ENCODE measurements at places on chromosomes 3 and 15. TPM values are rescaled to one million over a fixed set of nuclear protein-coding genes. Genes with fewer than 3 reads are reported as not detected.
A peak's percentile ranks its signal among the peaks of the same experiment; 100 is the strongest.

- no peak for DNase-seq
Observed at GRCh38 chr3:25495304-25495703, 67.2 kb downstream of the RARB start.

GRCh38 chr3:8481380-8481779 is 20.2 kb upstream of the LMCD1 start:
- DNase-seq, result no peak

ATP13A5 gene
- not detected for total RNA-seq

GOLGA6A gene
- total RNA-seq, result 0.14 TPM

EXD1 gene
- total RNA-seq, result not detected

GRCh38 chr15:29141308-29142128 is 128.1 kb downstream of the NSMCE3 start:
- no peak for DNase-seq

HTR3E gene
- not detected for total RNA-seq

KBTBD13 gene
- total RNA-seq, result 0.63 TPM

HACD2 gene
- 22.6 TPM for total RNA-seq

GOLGA8T gene
- 11.5 TPM for total RNA-seq

CD96 gene
- total RNA-seq, result 13.7 TPM

DNA sequence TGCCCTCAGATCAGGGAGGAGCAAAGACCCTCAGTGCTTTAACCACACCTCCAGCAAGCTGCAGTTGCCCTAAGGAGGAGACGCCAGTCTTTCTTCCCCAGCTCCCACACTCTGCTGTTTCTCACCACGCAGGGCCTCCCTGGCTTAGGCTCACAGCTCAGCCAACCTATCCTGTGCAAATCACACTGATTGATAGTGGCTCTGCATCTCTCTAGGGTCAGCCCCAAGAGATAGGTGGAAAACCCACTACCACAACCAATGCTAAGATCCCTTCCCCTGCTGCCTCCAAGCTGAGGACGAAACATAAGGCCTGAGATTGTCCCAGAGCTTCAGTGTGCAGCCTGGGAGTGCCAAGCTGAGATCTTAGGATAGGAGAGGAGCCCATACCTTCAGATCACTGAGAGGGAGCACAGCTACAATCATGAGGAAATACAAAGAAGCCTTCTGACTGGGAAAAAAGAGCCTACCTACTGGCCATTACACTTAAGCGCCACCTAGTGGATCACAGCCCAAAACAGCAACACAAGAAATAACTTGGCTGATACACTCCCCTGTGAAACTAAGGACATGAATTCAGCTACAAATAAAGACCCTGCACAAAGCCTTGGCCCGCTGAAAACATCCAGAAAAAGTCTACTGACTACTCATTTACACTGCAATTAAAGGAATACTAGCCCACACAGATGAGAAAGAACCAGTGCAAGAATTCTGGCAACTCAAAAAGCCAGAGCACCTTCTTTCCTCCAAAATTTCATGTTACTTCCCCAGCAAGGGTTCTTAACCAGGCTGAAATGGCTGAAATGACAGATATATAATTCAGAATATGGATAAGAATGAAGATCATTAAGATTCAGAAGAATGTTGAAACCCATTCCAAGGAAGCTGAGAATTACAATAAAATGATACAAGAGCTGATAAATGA is 271.5 kb upstream of the DCBLD2 start:
- DNase-seq, result peak; percentile 23

- no peak for DNase-seq
Observed at GRCh38 chr15:33616475-33616874, 305.7 kb downstream of the RYR3 start.

GRCh38 chr3:189192725-189193124 is 21.0 kb downstream of the TPRG1 start:
- no peak for DNase-seq

DNA sequence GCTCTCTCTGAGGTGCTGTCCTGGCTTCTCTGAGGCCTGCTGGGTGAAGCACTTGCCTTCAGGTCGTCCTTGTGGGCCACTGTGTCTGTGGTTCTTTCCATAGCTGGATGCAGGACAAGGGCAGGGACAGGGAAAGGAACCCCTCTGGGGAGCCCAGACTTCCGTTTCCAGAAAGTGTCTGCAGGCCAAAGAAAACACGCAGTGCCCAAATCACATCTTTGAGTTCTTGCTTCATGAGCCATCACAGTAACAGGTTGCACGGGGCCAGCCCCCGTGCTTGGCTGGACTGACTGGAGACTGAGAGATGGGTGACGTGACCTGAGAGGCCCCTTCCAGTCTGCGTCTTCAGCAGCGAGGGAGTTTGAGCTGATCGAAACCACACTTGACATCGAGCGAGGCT is 115.8 kb downstream of the GABRG3 start:
- no peak for DNase-seq

DNA sequence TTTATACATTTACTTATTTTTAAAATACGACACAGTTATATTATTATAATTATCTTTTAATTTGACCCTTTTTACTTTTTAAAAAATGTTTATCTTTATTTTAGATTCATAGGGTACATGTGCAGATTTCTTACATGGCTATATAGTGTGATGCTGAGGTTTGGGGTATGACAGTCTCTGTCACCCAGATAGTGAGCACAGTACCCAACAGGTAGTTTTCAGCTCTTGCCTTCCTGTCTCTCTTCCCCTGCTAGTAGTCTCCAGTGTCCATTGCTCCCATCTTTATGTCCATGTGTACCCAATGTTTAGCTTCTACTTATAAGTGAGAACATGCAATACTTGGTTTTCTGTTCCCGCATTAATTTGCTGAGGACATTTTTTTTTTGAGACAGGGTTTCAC is 21.8 kb upstream of the KCNMB2 start:
- no peak for DNase-seq

- peak; percentile 33 for DNase-seq
Observed at GRCh38 chr15:92077353-92078085, 224.0 kb downstream of the SLCO3A1 start.

- DNase-seq, result no peak
Observed at GRCh38 chr3:188734395-188734794, 437.4 kb upstream of the TPRG1 start.

All from thoracic aorta (tissue), 2 donors.